ENCODE measurements at places on chromosomes 16 and 17.

DNA sequence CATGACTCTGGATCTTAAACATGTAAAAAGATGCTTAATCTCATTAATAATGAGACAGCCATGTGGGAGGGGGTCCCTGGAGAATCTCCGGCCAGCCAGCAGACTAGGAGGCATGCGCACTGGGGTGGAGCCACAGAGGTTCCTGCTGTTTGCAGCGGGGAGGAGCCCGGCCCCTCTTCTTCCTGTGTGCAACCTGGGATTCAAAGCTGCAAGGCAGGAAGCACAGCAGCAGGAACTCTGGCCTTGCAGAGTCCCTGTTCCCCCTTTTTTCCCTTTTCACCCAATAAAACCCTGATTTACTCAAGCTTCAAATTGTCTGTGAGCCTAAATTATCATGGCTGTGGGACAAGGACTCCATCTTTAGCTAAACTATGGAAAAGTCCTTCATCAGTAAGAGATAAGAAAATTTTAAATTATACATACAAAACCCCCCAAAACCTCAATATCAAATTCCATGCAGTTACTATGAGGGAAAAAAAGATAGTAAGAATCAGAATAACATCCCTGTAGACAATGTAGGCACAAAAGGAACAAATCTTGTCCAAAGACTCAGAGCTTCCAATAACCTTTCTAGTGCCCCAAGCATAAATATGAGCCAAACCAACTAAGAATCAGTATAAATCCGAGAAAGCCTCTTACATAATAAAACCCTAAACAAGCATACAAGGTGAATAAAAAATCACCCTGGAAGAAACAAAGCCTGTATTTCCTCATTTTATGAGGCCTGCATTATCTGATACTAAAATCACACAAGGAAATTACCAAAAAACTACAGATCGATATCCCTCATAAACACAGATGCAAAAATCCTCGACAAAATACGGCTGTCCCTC, 12.1 kb downstream of the CFDP1 start:
- DNase-seq: no peak

DNA sequence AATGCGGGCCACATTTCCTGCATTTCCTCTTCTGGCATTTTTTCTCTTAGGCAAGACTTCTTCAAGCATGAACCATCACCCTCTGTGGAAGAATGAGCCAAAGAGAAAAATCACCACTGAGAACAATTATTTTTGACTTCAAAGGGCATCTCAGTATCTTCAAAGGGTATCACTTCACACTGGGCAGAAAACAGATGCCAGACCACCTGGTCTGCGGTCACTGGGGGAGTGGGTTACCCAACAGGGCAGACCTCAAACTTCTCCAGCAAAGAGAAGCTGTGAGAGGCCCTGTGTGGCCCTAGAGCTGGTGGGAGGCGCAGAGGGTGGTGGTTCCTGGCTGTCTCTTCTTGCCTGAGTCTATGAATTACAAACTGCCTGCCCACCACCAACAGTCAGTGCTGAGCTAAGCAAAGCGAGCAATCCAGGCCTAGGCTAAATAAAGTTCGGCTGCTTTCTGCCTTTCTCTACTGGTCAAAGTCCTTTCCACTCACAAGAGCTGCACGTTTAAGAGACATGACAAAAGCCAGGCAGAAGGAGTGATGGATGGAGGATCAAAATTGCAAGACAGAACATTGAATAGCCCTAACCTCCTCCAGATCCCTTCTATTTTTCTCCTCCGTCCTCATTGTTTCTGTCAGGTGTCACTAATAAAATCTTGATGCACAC, 602.7 kb upstream of the CDH5 start:
- no peak for DNase-seq

DNA sequence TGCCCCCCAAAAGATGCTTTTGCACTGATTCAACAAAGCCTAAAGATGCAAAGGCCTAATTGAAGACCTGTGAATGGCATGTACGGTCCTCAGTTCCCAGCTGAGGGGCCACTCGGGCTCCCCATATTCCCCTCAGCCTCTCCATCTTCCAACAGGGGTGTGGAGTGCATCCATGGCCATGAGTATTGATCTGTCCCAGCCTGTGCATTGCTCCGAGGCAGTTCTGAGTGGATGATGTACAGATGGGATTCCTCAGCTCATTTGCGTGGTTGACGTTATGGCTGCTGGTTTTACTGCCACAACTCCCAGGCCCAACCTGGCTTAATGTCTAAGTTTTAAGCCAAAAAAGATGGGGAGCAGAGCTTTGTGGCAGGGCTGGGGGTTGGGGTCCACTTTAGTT, 162.7 kb upstream of the ZNF267 start:
- no peak for DNase-seq

DNA sequence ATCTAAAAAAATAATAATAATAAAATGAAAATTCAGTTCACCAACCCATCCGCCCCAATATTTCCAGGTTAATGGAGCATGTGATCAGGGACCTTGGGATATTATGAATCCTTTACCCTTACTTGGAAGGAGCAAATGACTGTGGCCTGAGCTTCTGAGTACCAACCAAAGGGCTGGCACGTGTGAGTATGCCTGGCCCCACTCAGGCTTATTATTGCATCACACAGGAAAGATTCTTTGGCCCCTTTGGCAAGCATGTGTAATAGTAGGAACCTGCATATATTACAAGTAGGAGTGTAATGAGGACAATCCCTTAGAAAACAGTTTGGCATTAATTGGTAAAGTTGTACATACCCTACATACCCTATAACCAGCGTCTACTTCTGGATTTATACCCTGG, 7.2 kb upstream of the C17orf78 start:
- DNase-seq: no peak

DNA sequence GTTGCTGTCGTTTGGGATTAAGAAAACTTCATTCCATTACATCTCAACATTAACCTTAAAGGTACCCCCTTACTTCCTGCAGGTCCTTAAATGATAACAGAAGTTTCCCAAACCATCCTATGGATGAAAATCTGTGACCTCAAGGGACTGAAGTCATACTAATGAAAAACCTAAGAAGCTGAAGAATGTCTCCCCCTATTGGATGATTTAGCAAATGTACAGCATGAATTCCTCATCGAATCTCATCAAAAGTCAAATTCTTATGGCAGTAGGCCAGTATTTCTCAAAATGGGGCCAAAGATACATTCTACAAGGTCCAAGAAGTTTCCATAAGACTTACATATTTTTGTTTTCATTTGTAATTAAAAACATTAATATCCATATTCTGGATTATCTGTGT, 13.5 kb downstream of the SCO1 start:
- DNase-seq: no peak

GRCh38 chr17:15303851-15304250, 37.5 kb downstream of the TEKT3 start:
- no peak for DNase-seq

DNA sequence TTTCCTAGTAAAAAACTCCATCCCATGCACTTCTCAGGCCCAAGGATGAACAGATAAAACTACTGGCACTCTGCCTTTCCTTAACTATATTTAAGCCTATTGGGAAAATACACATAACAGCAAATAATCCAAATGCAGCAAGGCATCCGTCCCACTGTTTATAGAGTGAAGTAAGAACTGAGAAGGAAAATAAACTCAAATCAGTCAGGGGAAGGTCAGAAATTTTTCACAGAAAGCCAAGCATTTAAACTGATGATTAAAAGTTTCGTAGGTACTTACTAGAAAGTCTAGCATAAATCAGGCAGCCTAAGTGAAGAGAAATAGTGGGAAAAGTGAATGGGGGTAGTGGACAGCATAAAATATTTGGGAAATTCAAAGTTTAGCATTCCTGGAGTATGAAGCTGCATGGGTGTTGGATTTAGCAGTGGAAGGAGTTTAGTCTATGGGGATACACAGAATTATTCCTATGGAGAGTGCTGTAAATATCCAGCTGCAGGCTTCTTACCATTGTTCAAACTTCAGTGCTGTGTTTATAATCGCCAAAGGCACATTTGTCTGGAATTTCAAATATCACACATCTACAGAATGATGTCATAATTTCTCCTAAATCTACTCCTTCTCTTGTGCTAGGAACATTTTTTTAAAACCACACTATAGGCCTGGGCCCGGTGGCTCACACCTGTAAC, 1131.0 kb upstream of the GOT2 start:
- DNase-seq: no peak

DNA sequence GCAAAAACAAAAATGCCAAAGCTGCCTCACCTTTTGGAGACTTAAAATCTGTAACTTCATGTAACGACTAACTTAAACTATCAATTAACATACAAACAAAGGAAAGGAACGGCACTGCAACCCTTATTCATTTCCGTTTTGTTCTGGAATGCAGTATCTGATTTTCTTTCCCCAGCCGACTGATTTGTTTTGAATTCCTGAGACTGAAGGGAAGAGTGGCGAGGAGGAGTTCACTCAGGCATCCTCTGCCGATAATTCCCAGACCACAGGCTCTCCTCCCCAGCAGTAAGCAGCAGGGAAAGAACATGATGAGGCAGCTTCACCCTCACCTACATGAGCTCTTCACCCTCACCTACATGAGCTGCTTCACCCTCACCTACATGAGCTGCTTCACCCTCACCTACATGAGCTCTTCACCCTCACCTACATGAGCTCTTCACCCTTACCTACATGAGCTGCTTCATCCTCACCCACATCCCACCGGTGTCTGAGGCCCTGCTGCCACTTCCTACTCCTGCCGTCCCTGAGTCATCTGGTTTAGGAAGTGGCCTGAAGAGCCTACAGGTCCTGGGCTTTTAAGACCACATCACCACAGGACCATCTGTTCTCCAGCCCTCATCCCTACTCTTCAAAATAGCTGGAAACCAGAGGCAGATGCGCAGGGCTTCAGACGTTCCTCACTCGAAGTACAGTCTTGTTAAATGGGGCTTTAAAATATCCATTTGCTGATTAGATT, 168.0 kb upstream of the RPH3AL start:
- no peak for DNase-seq

DNA sequence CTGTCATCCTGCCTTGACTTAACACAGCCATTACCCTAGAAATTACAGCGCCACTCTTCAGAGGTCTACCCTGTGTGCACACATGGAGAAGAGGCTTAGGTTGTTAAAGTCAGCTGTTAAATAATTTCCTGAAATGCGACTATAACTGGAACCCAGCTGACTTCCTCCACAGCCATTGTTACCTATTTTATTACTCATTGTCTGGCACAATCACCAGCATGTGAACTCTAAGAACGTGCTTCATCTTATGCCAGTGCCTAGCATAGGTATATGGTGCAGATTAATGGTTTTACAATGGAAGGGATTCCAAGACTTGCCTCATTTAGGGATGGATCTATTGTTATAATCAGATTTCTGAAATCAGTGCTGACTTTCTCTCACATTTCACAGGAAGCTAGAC, 11.9 kb downstream of the RDM1 start:
- DNase-seq: no peak

DNA sequence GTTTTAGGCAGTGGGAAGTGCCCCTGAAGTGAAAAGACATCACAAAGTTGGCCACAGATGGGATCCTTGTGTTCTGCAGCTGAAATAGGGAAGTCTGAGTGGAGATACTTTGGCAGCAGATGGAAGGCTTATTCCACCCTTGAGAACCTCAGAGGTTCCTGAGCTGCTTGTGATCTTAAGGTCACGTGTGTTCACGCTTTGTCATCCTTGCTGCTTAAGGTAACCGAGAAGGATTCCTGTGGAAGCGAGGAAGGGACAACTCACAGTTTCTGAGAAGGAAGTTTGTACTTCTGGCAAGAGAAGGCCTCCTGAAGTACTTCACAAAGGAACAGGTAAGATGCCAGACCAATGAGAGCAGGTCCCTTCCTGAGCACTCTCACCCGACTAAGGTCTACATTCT, 12.2 kb downstream of the ADAP2 start:
- no peak for DNase-seq

GRCh38 chr17:76481071-76481655, 13.8 kb downstream of the AANAT start:
- DNase-seq: no peak

- no peak for DNase-seq
Measured at GRCh38 chr16:72975809-72976437, 72.0 kb downstream of the ZFHX3 start.

DNA sequence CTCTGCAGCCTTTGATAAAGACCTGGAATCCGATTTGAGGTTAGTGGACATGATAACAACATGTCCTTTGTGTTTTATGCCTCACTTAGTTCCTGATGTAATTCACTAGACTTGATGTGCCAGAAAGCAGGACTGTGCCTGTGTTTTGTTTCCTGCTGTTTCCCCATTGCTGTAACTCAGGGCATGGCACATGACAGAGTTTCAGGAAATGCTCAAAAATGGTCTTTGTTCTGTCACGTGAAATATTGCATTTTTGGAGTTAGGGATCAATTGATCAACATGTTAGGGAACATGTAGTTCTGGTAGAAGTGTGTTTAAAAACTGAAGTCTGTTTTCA, 32.8 kb downstream of the DHX38 start:
- DNase-seq: no peak

DNA sequence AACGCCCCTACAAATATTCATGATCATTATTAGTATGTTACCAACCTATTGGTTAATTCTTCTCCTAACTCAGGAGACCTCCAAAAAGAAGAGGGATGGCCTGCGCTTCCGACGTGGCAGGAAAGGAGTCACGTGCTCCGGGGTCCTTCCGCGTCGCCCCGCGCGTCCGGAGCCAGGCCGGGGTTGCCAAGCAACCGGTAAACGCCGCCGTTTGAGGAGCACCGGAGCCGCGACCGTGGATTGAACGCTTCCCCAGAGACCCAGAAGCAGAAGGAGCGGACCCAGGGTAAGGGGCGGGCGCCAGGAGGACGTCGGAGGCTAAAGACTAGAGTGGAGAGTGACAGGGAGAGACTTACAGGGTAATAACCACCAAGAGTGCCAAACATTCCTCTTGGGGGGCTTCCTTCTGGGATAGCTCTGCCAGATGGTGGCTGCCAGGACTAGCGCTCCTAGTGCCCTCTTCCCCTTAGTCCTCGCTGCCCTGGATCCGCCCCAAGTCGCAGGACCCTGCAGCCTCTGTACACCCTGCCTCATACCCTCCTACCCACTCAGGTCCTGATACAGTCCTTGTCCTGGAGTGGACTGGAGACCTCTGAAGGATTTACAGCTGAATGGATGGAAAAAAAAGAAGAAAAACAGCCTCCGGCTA, at the start of gene DNAI2:
Gene DNAI2 (plus strand): TSS at position 175 of the 649 bp plus-strand sequence. CDS start 7,584 bp downstream, outside the sequence.
- DNase-seq: no peak

- no peak for DNase-seq
Measured at GRCh38 chr17:46782250-46782953, 36.1 kb downstream of the WNT3 start.

DNA sequence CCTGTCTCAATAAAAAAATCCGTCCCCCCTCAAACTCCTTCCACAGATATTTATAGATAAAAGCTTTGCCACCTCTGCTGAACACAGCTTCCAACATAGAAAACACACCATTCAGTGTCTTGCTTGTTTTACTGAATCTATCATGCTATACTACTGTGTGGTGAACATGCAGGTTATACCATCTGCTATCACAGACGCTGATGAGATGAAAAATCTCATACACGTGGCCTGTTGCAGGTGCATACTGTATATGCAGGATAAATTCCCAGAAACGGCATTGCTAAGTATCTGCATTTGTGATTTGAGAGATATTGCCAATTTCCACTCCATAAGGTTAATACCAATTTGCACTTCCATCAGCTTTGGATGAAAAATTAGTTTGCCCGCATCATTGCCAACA, 30.4 kb upstream of the IL34 start:
- no peak for DNase-seq

Data from NCI-H446 (cell line).